ENCODE measurements at places on chromosomes 11 and 22.

DNA sequence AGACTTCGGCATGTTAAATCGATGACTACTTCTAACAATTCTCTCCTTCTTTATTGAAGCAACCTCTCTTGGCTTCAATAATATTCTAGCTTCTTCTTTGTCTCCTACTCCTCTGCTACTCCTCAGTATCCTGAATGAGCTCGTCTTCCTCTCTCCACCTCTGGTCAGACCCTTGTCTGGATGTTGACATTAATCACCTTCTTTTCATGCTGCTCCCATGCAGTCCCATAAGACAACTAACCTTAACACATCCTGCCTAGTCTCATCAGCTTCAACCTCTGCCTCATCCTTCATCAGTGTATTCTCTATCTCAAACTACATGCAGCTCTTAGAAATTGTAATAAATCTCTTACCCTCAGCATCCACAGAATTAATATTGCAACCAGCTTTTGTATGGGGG is 695.6 kb downstream of the CNTN5 start:
- DNase-seq, result no peak

DNA sequence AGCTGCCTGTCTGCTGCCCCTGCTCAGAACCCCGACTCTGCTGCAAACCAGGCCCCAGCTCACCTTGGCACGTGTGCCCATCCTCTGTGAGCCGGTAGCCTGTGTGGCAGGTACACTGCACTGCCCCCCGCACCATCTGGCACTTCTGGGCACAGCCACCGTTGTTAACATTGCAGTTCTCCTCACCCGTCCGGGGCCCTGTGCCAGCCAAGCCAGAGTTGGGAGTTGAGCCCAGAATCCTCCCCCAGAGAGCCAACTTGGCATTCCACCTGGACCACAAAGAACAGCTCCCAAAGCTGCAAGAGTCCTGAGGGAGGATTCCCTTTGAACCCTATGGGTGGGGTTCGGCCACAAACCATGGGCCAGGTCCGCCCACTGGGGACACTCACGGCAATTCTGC is 22.5 kb downstream of the LRP4 start:
- DNase-seq, result no peak

DNA sequence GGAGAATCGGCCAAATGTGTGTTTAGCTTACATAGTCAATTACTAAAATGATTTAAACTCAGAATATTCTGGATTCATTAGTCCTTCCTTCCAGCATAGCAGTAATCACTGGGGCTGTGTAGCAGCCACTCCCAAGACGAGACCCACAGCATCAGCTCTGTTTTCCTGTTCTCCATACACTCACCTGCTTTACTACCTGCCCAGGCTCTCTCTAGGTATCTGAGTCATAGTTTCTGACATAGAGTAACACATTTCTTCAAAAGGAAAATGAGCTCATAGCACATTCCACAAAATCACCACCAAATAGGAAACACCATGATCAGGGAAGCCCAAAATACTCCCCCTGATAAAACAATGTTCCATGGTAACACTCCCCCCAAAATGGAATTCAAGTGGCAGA is 22.9 kb downstream of the MORC2 start:
- DNase-seq, result no peak

DNA sequence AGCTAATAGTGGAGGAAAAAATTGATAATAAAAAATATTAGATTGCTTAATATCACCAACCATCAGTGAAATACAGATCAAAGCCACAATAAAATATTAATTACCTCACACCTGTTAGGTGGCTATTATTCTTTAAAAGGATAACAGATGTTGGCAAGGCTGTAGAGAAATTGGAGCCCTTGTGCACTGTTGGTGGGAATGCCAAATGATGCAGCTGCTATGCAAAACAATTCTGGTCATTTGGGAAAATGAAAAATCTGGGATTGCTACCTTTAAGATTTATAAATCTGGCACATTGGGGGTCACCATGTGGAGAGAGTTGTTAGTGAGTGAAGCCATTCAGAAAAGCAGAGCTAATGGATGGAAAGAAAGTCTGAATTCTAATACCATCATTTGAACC is 143.4 kb downstream of the FCHSD2 start:
- no peak for DNase-seq

- no peak for DNase-seq
Observed at GRCh38 chr11:32466279-32466915, 31.1 kb upstream of the WT1 start.

- no peak for DNase-seq
Observed at GRCh38 chr11:97332271-97332670, 942.5 kb downstream of the JRKL start.

DNA sequence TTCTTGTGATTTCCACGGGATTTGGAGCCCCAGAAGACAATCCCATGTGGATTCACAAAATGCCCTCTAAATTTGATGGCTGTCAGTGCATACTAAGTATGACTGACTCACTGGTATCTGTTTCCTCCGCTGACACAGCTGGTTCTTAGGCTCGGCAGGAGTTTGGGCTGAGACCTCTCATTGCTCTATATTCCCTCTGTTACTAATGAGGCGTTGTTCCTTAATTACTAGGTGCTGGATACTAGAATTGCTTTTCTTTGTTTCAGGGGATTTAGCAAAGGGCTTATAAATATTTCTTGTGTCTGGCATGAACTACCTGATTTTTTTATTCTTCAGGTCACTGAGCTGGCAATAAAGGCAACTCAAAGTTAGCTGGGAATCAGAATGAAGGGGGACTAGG is 53.2 kb upstream of the EHF start:
- no peak for DNase-seq

DNA sequence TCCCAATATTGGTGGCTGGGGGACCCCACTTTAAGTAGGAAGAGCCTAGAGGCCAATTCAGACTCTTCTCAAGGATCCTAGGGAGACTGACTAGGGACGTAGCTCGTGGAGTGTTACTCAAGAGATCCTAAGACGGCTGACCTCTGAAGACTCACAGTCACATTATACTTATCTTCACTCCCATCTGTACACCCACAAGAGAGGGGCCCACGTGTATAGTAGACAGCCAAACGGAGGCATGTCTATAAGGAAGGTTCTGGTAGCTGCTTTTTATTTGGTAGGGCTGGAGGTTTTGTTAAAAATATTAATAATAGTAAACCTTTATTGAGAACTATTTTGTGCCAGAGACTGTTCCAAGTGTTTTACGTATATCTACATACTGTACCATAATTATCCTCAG is 22.9 kb upstream of the APOA1 start:
- no peak for DNase-seq

All from HAP-1 (cell line).